ENCODE measurements at places on chromosomes 1 and 21. TPM values are rescaled to one million over a fixed set of nuclear protein-coding genes. Genes with fewer than 3 reads are reported as not detected.

Gene CYP4Z1
- 0.64 TPM for polyA plus RNA-seq

- DNase-seq, result no peak
These were observed 32.8 kb downstream of the ABCG1 start for GRCh38 chr21:42251654-42252324.

Gene SLC6A9
- 14.9 TPM for polyA plus RNA-seq

DNA sequence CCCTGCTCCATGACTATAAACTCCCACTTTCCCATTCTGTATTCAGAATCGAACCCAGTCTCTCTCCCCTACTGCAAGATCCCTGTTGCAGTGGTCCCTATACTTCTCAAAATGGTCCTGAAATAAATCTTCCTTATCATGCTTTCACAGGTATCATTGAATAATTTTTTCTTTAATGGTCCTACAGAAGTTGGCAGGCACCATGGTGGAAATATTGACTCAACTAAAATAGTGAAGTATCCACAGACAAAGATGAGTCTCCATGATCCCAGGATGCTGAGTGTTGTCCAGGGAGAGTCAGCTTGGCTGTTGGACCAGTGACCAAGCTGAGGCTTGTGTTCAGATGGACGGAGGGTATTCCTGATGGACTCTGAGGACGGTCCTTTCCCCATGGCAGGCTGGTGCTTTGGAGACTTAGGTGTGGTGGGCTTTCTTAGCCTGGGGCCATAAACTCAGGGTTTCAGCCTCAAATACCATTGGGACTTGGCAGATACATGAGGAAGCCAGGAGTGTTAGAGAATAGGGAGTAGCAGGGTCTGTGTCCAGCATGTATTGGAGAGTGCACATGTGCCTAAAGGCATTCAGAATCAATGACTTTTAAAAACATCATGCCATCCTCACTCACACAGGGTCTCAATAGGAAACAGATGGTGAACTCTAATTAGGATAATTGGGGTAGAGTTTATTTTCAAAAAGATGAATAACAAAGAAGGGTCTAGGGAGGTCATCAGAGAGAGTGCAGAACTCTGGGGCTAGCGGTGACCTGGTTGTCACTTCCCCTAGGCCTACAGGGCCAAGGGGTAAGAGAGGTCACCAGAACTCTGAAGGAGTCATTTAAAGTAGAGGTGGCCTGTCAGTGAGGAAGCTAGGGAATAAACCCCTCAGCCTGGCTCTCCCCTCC lies 19.8 kb downstream of the TINAGL1 start:
- no peak for DNase-seq

- DNase-seq, result no peak
These were observed 6.6 kb downstream of the RSPO1 start for GRCh38 chr1:37628026-37628556.

GRCh38 chr1:87495870-87496269 lies 167.2 kb downstream of the LMO4 start:
- no peak for DNase-seq
